ENCODE measurements at places on chromosomes 1 and 21. TPM values are rescaled to one million over a fixed set of nuclear protein-coding genes. Genes with fewer than 3 reads are reported as not detected.

The SLFNL1 gene
- total RNA-seq: not detected

The HCRTR1 gene
- not detected for total RNA-seq

The TEX38 gene
- not detected for total RNA-seq

GRCh38 chr1:211014275-211014674 is 119.7 kb downstream of the KCNH1 start:
- no peak for DNase-seq

GRCh38 chr21:24118738-24119459 is 1488.4 kb downstream of the MRPL39 start:
- DNase-seq: no peak

GRCh38 chr1:112710159-112710558 is 3.2 kb upstream of the RHOC start:
- no peak for DNase-seq

- DNase-seq: no peak
These were observed 2.3 kb downstream of the TNNI1 start for GRCh38 chr1:201419256-201419655.

- no peak for DNase-seq
These were observed 483.6 kb upstream of the RGS18 start for GRCh38 chr1:191674626-191675179.

GRCh38 chr1:97143236-97143882 is 421.8 kb downstream of the PTBP2 start:
- no peak for DNase-seq

GRCh38 chr21:38691631-38692030 is 114.1 kb upstream of the ETS2 start:
- DNase-seq: no peak

DNA sequence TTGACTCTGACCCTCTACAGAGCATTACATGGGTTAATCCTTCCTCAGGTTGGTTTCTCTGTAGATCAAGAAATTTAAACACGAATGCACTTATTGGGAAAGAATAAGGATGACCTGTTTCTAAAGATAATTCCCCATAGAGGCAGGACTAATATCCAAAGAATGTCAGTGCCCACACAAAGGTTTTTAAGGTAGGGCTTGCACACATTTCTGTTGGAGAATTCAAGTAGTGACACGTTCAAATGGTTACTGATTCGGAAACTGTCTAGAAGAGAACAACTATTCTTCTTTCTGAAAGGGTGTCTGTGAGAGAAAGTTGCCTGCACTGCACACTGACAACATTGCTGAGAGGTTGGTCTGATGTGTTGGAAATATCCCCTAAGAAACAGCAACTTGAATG is 167.3 kb downstream of the ZNF326 start:
- no peak for DNase-seq

- no peak for DNase-seq
These were observed 40.9 kb upstream of the MCOLN3 start for GRCh38 chr1:85089203-85089602.

DNA sequence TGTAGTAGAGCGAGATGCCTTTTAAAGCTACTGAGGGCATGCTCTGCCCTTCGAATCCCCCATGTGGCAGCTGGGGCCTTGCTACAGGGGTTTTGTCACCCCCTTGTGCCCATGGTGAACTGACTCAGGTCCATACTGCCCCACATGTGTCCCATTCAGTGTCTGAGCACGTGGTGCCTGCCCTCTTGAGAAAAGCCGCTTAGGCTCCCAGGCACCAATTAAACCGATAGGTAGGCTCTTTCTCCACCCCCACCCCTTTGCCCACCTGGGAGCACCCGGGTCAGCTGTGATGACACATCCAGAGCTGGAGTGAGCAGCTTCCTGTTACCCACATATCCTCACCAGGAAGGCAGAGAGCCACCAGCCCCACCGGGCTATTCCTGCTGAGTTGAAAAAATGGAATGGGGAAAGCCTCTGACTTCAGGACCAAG is 30.5 kb downstream of the TMCC2 start:
- no peak for DNase-seq

GRCh38 chr1:181028196-181028595 is 5.5 kb upstream of the STX6 start:
- no peak for DNase-seq
